Lung microvascular endothelial cell (primary cell): ENCODE measurements at places on chromosomes 1 and 21.

DNA sequence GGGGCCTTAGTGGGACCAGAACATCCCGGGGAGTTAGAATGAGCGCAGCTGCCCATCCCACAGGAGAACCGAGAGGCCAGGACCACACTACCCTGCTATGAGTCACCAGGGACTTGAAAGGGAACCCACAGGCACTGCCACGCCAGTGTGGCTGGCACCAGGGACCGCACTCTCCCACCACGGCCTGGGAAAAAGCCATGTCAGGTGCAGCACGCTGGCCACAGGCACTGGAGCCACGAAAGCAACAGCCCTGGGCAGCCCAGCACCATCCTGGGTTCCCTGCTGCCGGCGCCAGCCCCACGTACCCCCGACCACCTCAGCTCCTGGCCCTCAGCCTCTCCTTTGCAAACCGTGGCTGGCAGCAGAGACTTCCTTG, 14.1 kb upstream of the TMEM240 start:
- DNase-seq: peak; percentile 15

DNA sequence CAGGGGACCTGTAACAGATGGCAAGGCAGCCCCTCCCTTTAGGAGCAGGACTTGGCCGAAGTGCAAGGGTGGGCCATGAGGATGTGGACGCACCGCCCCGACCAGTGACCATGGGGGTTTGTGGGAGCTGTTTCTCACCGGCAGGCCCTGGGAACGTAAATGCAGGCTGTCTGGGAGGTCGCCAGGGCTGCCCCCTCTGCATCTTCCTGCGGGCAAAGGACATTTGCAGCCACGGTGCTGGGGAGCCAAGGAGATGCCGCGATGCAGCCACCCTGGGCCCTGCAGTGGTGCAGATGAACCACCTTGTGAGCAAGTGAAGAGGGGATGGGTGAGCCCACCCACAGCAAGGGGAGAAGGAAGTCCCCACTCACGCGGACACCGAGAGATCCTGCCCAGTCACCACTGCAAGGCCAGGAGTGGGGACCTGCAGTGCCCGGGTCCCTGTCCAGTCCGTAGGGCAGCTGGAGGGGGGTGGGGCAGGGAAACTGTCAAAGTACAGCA, 121.1 kb downstream of the SIK1 start:
- DNase-seq: no peak

DNA sequence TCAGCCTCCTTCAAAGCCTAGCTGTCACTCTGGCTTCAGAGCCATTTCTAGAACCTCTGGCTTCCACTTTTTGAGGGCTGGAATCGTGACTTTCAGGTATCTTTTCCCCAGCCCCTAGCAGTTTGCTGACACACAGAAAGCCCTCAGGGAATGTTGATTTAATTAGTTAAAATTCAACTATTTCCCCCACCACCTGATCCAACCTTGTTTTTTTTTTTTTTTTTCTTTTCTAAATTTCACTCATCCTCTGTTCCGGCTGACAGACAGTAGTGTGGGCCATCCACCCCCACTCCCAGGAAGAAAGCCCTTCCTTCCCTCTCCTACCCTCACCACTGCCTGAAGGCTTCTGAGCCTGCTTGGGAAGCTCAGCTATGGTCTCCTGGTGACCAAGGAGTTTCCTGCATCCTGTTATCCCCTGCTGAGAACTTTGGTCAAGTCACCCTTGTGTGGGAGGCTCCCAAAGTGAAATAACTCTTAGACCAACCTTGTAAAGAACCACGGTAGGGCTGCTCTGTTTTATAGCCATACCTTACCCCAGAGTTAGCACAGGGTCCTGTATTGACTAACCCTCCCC, 29.4 kb downstream of the KCNJ6 start:
- no peak for DNase-seq

DNA sequence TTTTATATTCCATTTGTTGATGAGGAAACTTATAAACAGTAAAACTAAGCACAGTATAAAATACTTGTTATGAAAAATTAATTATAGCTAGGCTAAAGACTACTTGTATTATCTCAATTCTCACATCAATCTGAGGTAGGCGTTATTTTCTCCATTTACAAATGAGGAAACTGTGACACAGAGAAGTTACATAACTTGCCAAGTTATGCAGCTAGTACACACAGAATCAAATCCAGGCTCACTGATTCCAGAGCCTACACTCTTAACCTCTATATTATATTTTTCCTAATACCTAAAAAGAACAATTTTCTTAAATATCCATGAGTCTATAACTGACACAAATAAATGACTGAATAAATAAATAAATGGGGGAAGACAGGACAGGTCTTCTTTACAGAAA, 11.2 kb upstream of the VPS45 start:
- no peak for DNase-seq

DNA sequence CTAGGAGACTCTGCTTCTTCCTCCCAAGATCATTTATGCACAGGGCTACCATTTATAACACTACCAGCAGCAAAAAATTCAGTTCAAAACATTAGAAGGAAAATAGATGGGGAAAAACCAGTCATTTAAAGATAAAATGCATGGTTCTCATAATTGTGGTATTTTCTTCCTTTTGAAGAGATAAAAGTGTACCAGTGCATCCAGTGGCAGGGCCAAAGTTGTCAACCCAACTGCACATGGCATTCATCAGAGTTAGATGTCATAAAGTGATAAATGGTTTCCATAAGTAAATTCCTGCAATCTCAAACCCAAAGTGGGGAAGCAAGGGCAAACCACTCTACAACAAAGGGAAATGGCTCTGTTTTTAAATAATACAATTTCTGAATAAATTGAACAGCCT, 119.1 kb upstream of the DMRTA2 start:
- DNase-seq: no peak

GRCh38 chr1:70490153-70490552, 79.1 kb downstream of the CTH start:
- DNase-seq: no peak

DNA sequence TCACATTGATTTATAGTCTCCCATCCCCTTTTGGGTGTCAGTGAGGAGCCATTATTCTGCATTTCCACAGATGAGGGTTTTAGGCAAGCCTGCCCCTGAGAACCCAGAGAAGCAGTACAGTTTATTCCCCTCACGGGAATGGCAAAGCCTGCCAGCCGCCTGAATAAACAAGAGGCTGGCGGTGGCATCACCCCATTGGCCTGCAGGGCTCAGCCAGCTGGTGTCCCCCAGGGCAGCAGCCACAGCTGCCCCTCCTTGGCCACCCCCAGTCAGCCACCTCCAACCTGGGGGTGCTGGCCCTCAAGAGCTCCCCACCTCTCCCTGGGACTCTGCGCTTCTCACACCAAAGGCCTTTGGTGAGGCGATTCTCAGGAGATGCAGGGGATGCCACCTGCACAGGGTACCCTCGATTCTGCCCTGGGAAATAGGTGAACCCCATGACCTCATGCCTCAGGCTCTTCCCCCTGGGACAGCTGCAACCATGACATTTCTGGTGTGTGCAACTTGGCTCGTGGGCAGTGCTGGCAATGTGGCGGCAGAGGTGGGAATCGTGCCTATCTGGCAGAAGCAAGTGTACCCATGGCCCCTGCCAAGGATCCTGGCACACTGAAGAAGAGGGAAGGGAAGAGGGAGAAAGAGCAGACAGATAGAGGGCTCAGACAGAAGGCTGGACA, 14.0 kb downstream of the OLFML2B start:
- DNase-seq: no peak

- DNase-seq: no peak
Measured at GRCh38 chr1:203324105-203325025, 19.0 kb downstream of the BTG2 start.

GRCh38 chr1:99279525-99279924, 15.2 kb downstream of the PLPPR4 start:
- DNase-seq: no peak

GRCh38 chr1:174008979-174009378, 13.2 kb downstream of the RC3H1 start:
- DNase-seq: no peak

DNA sequence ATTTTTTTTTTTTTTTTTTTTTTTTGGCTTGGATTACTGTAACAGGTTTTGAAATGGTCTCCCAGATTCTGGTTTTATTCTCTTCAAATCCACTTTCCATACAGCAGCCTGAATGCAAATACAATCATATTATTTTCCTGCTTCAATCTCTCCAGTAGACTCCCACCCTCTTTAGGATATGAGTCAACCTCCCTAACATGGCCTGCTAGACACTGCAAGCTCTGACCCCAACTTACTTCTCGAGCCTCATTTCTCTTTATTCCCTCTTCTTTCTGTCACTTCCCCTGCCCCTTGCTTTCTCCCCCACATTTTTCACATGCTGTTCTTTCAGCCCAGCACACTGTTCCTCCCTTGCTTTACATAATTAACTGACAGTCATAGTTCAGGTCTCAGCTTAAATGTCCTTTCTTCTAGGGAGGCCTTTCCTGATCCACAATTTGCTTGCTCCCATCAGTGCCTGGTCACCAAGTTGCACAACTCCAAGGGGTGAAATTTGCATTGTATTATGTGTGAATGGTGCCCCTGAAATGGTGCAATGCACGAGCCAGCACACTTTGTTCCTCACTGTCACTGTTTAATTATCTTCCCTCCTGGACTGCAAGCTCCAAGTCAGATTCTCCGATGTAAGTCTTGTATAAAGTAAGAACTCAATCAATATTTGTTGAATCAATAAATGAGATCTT, 22.1 kb upstream of the IL19 start:
- no peak for DNase-seq

DNA sequence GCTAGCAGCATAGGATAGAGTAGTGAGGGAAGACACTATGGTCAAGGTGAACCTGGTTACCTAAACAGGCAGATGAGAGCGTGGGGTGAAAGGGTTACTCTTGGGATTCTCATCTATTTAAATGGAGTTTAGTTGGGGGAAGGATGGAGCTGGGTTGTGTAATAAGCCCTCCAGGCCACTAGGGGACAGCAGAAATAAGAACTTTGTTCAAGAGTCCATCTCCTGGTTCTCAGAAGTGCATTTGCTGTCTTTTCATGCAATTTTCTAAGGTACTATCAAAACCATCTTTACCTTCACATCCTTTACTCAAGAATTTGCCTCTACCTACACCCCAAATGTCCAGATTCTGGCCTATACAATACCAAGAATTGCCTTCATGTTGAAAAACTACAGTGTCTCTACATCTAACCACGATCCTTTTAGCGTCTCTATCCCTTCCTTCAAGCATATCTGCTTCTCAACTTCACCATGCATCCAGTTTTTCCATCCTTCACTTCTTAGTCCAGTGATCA, 28.0 kb downstream of the SLAMF1 start:
- DNase-seq: no peak

DNA sequence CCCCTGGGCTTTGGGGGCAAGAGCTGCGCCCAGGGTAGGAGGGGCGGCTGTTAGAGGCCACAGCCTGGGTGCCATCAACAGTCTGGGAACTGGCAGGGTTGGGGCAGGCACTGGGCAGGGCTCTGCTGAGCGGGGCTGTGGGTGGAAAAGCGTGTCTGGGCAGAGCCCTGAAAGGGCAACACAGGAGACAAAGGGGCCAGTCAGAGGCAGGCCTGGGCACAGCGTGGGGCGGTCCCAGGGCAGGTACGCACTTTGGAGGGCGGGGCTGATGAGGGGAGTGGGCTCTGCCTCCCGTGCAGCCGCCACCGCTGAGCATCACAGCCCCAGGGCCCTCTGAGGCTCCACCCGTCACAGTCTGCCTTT, 13.9 kb downstream of the CELSR2 start:
- DNase-seq: no peak

DNA sequence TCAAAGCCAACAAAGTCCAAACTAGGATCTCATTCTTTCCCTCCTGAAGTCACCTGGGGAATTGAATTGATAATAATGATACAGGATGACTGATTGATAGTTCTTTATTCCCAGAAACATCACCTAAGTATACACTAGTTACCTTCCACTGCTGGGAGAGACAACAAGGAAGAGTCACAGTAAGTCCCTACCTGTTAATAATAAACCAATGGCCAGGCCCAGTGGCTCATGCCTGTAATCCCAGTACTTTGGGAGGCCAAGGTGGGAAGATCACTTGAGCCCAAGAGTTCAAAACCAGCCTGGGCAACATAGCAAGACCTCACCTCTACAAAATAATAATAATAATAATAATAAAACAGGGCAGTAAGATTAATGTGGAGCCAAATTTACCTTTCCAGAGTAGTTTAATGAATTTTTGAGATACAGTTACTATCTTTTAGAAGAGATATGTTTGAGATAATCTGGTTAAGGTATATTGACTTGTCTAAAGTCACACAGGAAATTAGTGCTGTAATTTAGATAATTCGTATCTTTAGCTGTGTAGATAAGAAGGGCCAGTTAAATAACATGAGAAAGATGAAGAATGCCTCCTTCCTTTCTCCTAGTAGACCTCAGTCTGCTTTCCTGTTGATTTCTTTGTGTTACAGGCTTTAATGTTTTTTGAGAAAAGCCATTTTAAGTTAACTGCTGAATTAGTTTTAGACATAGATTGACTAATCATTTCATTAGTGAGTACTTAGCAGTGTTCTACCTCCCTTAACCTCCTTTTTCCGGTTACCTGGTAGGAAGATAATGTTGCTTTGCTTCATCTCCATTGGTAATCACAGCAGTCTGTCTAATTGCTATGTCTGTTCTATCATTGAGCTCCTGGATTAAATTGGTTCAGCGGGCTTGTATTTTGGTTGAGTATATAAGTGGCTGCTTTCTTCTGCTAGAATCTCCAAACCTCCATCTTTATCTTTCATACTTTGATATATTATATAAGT, 22.0 kb downstream of the SMAP2 start:
- no peak for DNase-seq

DNA sequence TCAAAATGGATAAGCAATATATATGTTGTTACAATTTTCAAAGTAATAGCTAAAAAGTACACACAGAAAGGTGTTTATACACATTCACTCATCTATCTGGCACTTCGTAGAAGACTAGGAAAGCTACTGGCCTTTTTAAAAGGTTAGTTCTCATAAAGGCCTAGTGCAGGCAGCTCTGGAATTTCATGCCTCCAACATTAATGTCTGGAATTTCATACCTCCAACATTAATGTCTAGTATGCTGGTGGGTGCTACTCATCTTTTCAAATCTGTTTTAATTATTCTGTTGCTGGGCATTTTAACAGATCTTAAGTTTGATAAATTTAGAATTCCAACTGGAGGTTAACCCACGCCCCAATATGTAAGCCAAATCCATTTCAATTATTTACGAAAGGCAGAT, 124.2 kb downstream of the AKT3 start:
- no peak for DNase-seq

GRCh38 chr1:18077657-18078215, 29.9 kb upstream of the IGSF21 start:
- no peak for DNase-seq

DNA sequence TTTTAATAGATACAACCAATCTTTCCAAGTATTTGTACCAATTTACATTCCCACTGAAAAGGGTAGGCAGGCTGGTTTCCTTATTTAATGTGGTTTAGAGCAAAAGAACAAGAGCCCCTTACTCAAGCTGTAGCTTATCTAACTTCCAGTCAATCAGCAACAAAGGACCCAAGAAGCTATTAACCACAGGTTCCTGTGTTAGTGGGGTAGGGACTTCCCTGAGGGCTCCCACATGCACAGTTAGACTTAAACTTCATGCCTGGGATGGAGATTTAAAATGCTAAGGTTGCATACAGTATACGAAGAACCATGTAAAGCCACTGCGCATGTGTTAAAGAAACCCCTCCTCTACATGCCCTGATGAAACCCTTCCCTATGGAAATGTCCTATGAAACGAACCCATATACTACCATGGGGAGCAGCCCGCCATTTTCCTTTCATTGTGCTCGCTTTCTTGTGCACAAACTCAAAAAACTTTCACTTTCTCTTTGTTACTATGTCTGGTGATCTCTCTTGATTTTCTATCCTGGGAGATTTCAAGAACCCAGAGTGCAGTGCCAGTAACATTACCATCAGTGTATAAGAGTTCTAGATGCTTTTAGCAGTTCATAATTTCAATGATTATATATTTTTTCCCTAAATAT, 23.3 kb upstream of the ST6GALNAC5 start:
- DNase-seq: no peak
